Mesothelial cell of epicardium (in vitro differentiated cells): ENCODE measurements at places on chromosomes 13 and 19.
A peak's percentile ranks its signal among the peaks of the same experiment; 100 is the strongest.

GRCh38 chr13:20407759-20408158 lies 117.9 kb downstream of the CRYL1 start:
- no peak overlapping the region for H3K4me3 ChIP-seq
- no peaks in the 10 kb centered on the region for H3K27me3 ChIP-seq
- DNase-seq, result no peak
- H3K4me1 ChIP-seq, result peaks cover 73% of the 10 kb centered on the region
- peaks cover 3% of the 10 kb centered on the region for H3K36me3 ChIP-seq

- no peak overlapping the region for H3K27ac ChIP-seq
- no peaks in the 10 kb centered on the region for H3K4me1 ChIP-seq
- DNase-seq, result no peak
Measured at GRCh38 chr19:39795001-39795400, 16.3 kb downstream of the LEUTX start.

DNA sequence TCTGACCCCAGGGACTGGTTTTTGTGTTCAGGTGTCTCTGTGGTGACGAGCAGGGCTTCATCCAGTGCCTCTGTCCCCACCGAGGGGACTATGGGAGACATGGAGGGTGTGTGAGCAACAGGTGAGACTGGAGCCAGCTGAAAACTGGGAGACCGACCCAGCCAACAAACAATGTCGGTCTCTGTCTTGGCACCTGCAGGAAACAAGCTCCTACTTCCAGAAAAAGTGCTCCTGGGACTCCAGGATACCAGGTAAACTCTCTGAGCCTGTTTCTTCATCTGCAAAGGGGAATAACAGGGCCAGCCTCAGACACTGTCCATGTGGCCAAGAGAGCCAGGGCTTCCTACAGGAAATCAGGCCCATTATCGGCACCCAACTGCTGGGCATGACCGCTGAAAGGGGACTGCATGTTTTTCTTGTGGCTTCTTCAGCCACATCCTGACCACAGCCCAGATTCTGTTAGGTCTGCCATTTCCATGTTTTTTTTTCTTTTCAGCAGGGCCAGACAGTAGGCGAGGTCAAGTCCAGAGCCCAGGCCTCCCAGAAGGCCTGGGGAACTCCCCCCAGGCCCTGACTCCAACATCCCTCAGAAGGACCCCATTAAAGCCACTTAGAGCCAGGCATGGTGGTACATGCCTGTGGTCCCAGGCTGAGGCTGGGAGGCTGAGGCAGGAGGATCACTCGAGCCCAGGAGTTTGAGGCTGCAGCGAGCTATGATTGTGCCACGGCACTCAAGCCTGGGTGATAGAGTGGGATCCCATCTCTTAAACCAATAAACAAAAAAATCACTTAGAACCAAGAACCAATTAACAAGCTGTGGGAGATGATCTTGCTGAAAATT lies 836 bp upstream of the BST2 start:
- peak overlapping the region; percentile 93 for H3K27ac ChIP-seq
- H3K4me1 ChIP-seq, result peaks cover 37% of the 10 kb centered on the region
- peak overlapping the region; percentile 83 for H3K4me3 ChIP-seq
- no peak for DNase-seq

- peaks cover 43% of the 10 kb centered on the region for H3K4me1 ChIP-seq
- H3K27ac ChIP-seq, result peak overlapping the region; percentile 48
- H3K27me3 ChIP-seq, result no peaks in the 10 kb centered on the region
- no peaks in the 10 kb centered on the region for H3K36me3 ChIP-seq
- no peak overlapping the region for H3K4me3 ChIP-seq
Measured at GRCh38 chr13:46526740-46527139, 26.2 kb upstream of the LRCH1 start.

- H3K36me3 ChIP-seq, result peaks cover 4% of the 10 kb centered on the region
- no peak for DNase-seq
- H3K27me3 ChIP-seq, result peaks cover 8% of the 10 kb centered on the region
- H3K4me3 ChIP-seq, result no peak overlapping the region
- H3K4me1 ChIP-seq, result peaks cover 4% of the 10 kb centered on the region
- H3K27ac ChIP-seq, result no peak overlapping the region
Measured at GRCh38 chr19:20259615-20260014, 92.6 kb downstream of the ZNF486 start.

- H3K4me3 ChIP-seq, result peak overlapping the region; percentile 86
- peaks cover 25% of the 10 kb centered on the region for H3K4me1 ChIP-seq
- H3K27ac ChIP-seq, result peak overlapping the region; percentile 25
- DNase-seq, result no peak
- H3K27me3 ChIP-seq, result no peaks in the 10 kb centered on the region
Measured at GRCh38 chr19:34484328-34484727, 2.8 kb downstream of the WTIP start.

GRCh38 chr13:113656003-113656588 lies 1.9 kb downstream of the ATP4B start:
- peak; percentile 29 for DNase-seq
- peaks cover 3% of the 10 kb centered on the region for H3K4me1 ChIP-seq
- no peaks in the 10 kb centered on the region for H3K27me3 ChIP-seq
- H3K4me3 ChIP-seq, result no peak overlapping the region
- H3K36me3 ChIP-seq, result no peaks in the 10 kb centered on the region

- peaks cover 38% of the 10 kb centered on the region for H3K36me3 ChIP-seq
- DNase-seq, result no peak
- no peak overlapping the region for H3K27ac ChIP-seq
- H3K4me1 ChIP-seq, result no peaks in the 10 kb centered on the region
Measured at GRCh38 chr19:34468409-34468808, 13.1 kb upstream of the WTIP start.

DNA sequence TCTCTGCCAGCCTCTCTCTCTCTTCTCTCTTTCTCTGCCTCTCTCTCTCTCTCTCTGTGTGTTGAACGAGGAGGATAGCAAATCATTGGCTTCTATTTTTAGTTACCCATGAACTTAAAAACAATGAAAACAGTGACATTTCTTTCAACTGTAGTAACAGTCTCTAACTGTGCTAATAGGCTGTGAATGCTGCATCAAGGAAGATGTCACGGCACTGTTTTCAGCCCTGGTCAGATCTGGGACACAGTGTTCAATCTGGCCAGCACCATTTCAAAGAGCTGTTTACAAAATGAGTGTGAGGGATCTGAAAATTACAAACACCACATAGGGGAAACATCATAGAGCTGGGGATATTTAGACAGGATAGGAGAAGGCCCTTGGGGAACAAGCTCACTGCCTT lies 717.0 kb downstream of the FGF9 start:
- H3K4me1 ChIP-seq, result peaks cover 7% of the 10 kb centered on the region
- H3K27me3 ChIP-seq, result no peaks in the 10 kb centered on the region
- no peaks in the 10 kb centered on the region for H3K36me3 ChIP-seq
- H3K27ac ChIP-seq, result no peak overlapping the region

- no peak for DNase-seq
- no peaks in the 10 kb centered on the region for H3K27me3 ChIP-seq
- peaks cover 8% of the 10 kb centered on the region for H3K36me3 ChIP-seq
- H3K4me1 ChIP-seq, result peaks cover 22% of the 10 kb centered on the region
Measured at GRCh38 chr19:11434703-11435056, 241 bp downstream of the ODAD3 start.

DNA sequence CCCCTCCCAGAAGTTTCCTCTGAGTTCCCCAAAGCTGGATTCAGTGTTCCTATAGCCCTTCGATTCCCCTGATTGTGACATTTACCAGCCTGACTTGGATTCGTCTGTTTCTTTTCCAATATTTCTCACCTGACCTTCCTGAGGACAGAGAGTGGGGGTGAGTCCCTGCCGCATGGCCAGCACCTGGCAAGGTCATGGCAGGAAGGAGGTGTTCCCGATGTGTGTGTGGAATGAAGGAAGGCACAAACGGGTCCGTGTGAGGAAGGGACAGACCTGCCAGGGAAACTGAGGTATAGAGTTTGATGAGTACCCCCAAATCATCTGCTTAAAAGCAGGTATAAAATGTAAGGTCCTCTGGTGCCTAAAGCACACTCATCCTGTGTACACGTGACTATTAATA lies 3.3 kb downstream of the COL4A1 start:
- H3K4me3 ChIP-seq, result no peak overlapping the region
- no peak for DNase-seq

DNA sequence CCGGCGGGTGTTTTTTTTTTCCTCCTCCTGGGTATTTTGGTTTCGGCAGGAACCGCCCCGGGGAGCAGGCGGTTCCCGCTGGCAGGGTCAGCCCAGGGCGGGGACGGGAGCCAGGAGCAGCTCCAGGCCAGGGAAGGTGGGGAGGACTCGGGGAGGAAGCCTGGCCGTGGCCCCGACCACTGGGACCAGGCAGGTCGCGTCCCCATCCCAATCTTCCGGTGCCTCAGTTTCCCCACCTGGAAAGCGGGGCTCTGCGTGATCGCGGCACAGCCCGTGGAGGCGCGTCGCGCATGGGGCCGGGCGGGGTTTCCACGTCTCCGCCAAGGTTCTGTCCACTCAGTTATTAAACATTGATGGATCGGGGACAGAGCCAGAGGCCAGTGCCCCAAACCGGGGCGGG lies 34.8 kb downstream of the IL12RB1 start:
- no peak overlapping the region for H3K4me3 ChIP-seq
- H3K27me3 ChIP-seq, result peaks cover 10% of the 10 kb centered on the region
- no peaks in the 10 kb centered on the region for H3K36me3 ChIP-seq
- no peak for DNase-seq

DNA sequence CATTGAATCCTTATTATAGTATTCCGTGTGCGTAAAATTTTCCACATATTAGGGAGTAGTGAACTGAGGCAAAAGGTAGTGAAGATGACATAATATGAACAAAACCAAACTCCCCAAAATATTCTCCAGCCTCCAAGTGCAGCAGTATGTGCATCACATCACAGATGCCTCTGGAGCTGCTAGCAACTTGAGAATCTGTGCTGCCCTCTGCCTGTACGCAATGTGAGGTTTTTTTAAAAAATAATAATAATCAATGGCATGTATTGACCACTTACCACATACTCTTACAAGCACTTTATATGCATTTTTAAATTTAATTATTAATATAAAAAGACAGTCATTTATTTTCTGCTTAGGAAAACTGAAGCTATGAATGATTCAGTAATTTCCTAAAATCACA lies 583.0 kb upstream of the SPRY2 start:
- no peaks in the 10 kb centered on the region for H3K27me3 ChIP-seq
- DNase-seq, result no peak
- no peaks in the 10 kb centered on the region for H3K36me3 ChIP-seq

GRCh38 chr19:29389495-29389894 lies 136.3 kb upstream of the VSTM2B start:
- H3K27ac ChIP-seq, result no peak overlapping the region
- peaks cover 41% of the 10 kb centered on the region for H3K27me3 ChIP-seq
- H3K36me3 ChIP-seq, result no peaks in the 10 kb centered on the region
- H3K4me1 ChIP-seq, result peaks cover 2% of the 10 kb centered on the region
- H3K4me3 ChIP-seq, result no peak overlapping the region

GRCh38 chr13:75139291-75139690 lies 342.7 kb downstream of the TBC1D4 start:
- no peak for DNase-seq
- peaks cover 3% of the 10 kb centered on the region for H3K36me3 ChIP-seq
- no peaks in the 10 kb centered on the region for H3K4me1 ChIP-seq
- no peaks in the 10 kb centered on the region for H3K27me3 ChIP-seq

GRCh38 chr19:5627395-5627904 lies 4.6 kb downstream of the SAFB start:
- no peak for DNase-seq
- peaks cover 47% of the 10 kb centered on the region for H3K4me1 ChIP-seq
- H3K36me3 ChIP-seq, result peaks cover 23% of the 10 kb centered on the region
- H3K4me3 ChIP-seq, result no peak overlapping the region
- H3K27me3 ChIP-seq, result no peaks in the 10 kb centered on the region

DNA sequence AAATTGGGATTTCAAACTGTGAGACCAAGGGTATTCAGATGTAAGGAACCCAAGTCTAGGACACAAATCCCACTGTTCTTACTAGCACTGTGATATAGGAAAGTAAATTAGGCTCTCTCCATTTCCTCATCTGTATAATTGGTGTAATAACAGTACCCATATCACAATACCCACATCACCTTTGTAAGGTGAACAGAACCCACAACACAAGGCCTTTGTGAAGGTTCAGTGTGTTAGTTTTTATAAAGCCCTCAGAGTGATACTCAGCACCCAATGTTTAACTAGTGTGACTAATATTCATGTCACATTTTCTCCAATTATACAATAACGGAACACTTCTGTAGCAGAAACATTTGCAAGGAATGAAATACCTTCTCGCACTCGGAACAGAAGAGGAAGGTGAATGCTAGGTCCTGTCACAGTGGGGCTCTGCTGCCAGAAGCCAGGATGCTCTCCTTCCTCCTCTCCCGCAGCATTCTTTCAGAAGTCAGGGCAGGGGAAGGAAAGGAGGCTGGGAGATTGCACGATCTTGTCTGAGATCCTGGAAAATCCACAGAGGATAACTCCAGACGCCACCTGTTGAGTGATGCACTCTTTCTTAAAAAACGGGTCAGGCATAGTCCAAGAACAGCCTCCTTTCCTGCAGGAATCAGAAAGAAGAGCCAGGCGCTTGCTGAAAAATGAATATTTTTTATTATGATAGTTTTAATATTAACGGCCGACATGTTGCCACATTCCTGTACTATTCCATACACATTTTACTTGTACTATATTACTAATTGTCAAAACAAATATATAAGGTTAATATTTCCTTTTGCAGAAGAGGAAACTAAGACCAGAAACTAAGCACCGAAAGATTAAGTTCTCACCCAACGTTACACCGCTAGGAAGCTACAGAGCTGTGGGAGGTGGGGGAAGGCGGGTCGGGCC lies 762 bp downstream of the ZNF45 start:
- H3K27ac ChIP-seq, result peak overlapping the region; percentile 96
- peak overlapping the region; percentile 97 for H3K4me3 ChIP-seq
- H3K4me1 ChIP-seq, result peaks cover 13% of the 10 kb centered on the region
- DNase-seq, result no peak

DNA sequence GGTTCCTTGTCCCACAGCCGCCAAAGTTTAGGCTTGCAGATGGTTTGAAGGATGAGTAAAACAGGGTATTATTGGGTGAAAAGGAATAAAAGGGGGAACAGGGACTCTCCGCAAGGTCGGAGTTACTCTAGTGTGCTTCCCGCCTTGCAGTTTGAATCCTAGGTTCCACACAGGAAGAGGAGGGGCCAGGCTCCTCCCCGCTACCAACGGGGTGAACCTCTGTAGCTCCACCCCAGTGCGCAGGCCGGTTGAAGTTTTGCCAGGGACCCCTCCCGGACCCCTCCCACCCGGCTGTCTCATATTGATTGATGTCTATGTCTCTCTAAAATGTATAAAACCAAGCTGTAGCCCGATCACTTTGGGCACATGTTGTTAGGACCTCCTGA lies 11.6 kb upstream of the GTF2F2 start:
- no peaks in the 10 kb centered on the region for H3K27me3 ChIP-seq
- H3K27ac ChIP-seq, result no peak overlapping the region
- H3K4me1 ChIP-seq, result peaks cover 15% of the 10 kb centered on the region
- H3K4me3 ChIP-seq, result no peak overlapping the region
- no peak for DNase-seq

DNA sequence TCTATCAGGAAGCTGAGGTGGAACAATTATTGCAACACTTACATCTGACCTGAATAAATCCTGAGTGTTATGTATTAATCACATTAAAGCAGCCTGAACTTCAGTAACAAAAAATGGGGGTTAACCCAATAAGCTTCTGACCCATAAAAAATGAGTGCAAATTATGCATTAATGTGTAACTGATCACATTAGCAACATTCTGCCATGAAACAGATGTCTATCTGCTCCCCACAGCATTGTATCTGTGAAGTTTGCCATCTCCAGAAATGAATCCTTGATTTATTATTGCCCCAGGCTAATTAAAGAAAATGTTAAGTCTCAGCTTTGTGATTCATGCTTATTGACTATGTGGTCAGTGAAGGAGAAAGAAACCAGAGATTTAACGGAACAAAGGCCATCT lies 304.9 kb downstream of the PCDH20 start:
- no peaks in the 10 kb centered on the region for H3K36me3 ChIP-seq
- no peaks in the 10 kb centered on the region for H3K4me1 ChIP-seq
- no peak for DNase-seq
- H3K27me3 ChIP-seq, result peaks cover 7% of the 10 kb centered on the region
- no peak overlapping the region for H3K4me3 ChIP-seq
- H3K27ac ChIP-seq, result no peak overlapping the region

GRCh38 chr13:114219392-114219791 lies 15.3 kb upstream of the CDC16 start:
- H3K36me3 ChIP-seq, result no peaks in the 10 kb centered on the region
- no peak overlapping the region for H3K27ac ChIP-seq
- H3K27me3 ChIP-seq, result peaks cover 10% of the 10 kb centered on the region
- peaks cover 12% of the 10 kb centered on the region for H3K4me1 ChIP-seq
